ENCODE measurements at places on chromosomes 3 and 15.

GRCh38 chr3:140178482-140178881, 243.5 kb downstream of the CLSTN2 start:
- no peak for DNase-seq

- DNase-seq, result no peak
These were observed 19.6 kb downstream of the FBLN2 start for GRCh38 chr3:13568515-13569028.

GRCh38 chr3:4758249-4758860, 220.9 kb upstream of the BHLHE40 start:
- DNase-seq, result no peak

DNA sequence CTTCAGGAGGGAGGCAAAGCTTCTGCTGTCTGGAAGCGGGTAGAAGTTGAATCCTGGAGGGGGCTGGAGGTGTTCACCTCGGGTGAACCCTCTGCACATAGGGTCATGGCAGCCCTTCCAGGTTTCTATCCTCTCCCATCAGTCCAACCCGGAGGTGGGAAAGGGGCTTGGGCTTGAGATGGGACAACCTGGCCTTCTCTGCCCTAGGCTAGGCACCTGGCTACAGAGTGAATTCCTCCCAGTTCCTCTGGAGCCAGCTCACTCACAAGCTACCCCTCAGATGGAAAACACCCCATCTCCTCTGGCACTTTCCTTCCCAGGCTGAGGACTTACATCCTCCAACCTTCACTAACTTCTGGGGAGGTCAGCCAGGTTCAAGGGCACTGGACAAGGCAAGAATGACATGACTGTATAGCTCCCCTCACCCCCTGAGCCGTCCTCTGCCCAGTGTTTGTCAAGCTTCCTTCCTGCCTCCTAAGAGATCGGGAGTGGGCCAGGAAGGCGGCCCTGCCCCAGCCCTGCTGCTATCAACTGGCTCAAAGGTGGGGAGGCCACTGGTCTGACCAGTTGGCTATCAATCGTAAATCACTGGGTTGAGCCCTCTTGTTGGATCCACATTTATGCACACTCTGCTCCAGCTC, 45.8 kb downstream of the KLF15 start:
- no peak for DNase-seq

DNA sequence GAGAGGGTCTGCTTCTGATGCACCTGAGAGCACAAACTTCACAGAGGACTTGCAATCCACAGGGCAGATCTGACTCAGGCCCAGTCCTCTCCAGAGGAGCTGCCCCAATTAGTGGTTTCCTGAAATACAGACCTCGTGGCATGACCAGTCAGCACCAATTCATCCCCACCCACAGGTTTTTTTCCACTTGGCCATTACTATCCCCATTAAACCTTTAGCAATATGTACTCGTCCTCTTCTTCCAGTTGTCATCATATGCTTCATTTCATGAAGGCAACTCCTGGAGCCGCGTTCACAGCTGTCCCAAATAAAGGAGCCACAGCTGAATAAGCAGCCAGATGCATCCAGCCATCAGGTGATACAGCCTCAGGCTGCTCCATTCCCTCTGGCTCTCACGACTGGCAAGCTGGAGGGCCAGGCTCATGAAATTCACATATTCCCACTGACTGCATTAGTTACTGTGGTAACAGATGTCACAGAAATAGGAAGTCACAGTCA, 163.1 kb downstream of the FMN1 start:
- no peak for DNase-seq

- peak; percentile 70 for DNase-seq
These were observed 124.5 kb downstream of the TLE3 start for GRCh38 chr15:69973102-69973714.

DNA sequence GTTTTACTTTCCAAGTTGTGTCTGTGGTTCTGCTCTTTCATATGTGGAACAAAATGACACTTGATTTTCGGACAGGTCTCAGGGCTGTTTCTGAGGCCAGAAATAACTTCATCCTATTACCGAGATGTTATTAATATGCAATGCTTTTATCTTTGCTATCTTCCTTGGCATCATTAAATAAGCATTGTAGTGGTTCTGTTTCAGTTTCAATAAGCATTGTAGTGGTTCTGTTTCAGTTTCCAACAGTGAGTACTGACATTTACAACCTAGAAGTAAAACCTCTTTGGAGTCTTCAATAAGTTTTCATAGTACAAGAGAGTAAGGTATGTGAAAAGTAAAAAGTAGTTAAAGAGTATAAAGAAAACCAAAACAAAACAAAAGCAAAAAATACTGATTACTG, 746.2 kb downstream of the GRM7 start:
- DNase-seq, result no peak

DNA sequence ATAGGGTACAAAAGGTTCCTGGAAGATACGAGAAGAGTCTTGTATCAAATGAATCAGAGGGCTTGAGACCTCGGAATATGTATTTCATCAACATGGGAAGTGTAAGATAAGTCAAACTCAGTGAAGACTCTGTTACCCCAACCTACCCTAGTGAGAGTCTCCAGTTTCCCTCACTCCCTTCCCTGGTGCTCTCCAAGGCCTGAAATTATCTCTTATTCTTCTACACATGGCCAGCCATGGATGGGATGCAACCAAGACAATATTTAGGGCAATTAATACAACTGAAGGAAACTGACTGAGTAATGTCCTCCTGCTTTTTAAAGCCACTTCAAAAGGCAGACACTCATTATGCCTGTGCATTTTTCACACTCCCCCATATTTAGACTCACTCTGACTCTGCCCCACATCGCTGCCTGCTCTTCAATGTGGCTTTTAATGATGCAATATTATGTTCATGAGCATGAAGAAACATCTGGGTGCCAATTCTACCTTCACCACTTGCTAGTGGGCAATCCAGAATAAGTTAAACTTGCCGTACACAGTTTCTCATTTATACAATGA, 137.1 kb upstream of the THBS1 start:
- no peak for DNase-seq

GRCh38 chr3:193593668-193594030, 641 bp downstream of the OPA1 start:
- DNase-seq, result no peak

- DNase-seq, result no peak
These were observed 26.6 kb downstream of the SUCNR1 start for GRCh38 chr3:151899996-151900395.

GRCh38 chr3:12708584-12709192, 44.8 kb upstream of the RAF1 start:
- peak; percentile 96 for DNase-seq

DNA sequence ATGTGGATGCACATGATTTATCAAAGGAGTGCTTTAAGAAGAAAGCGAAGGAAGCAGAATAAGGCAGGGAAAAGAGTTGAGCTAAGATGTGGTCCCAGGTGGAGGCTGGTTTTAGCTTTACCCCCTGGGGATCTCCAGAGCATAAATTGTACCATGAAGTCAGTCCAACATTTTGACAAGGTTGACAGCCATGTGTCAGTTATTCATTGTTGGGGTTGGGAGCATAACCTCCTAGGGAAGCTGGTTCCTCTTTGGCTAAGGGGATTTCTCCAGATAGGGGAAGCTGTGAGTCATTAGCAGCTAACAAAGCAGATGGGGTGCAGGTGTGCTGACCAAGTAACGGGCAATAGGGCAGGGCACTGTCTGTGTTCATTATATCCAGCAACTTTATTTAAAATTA, 123.7 kb upstream of the IGSF10 start:
- DNase-seq, result peak; percentile 17

GRCh38 chr3:158718490-158719170, 13.6 kb downstream of the RARRES1 start:
- DNase-seq, result peak; percentile 98

DNA sequence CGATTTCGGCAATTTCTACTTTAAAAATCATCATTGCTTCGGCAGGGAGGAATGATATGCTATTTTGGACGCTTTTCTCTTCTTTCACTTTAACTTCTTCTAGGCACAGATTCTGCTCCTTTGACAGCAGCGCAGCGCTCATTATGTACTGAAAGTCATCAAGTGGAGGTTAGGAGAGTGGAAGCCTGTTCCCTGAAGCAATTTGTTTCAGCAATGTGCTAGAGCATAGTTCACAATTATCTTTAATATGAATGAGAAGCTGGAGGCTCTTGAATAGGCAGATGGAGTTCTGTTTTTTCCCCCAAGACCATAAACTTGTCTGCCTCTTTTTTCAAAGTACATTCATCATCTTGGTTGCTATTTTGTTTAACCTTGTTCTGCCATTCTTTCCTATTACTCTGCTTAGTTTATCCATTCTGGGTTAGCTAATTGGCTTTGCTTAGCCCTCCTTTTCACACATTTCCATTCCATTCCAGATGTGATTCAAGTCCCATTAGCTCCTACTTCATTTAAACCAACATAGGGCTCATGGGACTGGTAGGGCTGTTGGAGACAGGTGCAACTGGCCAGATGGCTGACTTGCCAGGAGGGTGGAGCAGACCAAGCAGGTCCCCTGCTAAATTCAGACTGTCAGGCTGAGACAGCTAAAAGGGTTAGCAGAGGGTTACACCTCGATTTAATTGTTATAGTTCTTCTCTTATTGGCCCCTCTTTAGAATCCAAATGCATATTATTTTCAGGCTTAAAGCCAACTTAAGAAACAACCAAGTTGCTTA, 534.7 kb upstream of the CBLB start:
- DNase-seq, result no peak

- no peak for DNase-seq
These were observed 80.0 kb downstream of the USP13 start for GRCh38 chr3:179732661-179733348.

- DNase-seq, result no peak
These were observed 35.6 kb downstream of the MAP1A start for GRCh38 chr15:43552986-43553385.

DNA sequence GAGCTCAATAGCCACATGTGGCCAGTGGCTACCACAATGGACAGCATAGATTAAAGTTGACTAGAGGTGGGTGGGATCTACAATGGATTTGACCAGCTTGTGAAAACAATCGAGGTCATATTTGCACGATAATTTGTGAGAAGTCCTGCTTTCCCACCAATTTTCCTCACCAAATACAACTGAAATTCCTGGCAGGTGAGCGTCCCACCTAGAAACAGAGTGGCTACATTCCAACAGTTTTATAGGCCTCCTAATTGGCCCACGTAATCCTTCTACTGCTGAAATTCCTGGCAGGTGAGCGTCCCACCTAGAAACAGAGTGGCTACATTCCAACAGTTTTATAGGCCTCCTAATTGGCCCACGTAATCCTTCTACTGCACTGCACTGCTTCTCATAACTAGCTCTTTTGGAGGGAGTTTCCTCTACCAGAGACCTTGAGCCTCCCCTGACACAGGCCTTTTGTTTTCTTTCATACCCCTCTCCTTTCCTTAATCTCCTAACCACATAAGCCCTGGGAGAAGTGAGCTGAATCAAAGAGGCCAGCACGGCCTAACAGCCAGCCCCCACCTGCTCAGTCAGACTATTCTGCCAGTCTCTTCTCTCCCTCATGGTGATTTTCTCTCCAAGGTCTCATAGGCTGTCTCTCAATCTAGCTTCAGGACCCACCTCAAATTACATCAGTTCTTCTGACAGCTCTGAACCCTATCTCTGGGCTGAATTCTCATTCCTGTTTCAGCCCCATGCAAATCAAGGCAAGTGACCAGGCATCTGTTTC, 80.2 kb downstream of the BFSP2 start:
- peak; percentile 40 for DNase-seq

DNA sequence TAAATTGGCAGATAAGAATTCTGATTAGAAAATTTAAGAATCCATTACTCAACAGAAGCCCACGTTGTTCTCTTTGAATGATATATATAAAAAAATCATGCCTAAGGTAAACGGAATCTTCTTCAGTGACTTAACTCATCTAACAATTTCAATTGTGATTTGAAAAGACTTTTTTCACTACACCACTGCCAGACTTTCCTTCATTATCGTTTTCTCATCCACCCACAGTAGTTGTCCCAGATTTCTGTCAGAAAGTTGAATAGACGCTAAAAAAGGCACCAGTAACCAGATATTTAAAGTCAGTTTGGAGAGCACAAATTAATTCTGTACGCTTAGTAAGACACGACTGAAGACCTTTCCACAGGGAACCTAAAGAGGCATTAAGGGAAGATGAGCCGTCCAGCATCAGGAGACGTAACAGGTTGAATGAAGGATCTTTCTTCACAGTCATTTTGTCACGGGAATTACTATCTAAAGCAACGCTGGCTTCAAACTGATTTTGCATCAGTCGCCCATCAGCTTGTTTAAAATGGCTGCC, 1.3 kb downstream of the HIGD1A start:
- no peak for DNase-seq

DNA sequence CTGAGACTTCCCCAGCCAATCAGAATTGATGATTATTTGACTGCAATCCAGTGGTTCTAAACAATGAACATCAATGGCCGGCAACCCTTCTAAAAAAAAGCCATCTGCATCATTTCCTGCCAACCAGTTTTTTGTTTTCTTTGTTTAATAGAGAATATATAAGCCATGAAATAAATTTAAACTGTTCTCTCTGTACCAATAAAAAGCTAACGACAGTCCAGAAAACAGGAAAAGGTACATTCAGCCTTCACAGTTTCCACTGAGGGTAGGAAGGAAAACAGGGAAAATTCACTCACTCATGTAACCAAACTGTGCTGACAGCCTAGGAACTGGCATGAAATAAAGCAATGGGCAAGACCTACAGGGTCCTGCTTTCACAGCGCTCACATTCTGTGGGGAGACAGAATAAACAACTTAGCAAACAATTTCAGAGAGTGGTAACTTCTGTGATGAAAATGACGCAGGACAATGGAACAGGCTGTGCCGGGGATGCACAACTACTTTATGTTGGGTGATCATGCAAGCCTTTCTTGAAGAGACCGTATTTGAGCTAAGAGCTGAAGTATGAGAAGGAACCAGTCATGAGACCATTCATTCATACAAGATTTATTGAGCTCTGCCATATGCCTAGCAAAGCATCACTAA, 630.1 kb downstream of the MAGI1 start:
- DNase-seq, result no peak

DNA sequence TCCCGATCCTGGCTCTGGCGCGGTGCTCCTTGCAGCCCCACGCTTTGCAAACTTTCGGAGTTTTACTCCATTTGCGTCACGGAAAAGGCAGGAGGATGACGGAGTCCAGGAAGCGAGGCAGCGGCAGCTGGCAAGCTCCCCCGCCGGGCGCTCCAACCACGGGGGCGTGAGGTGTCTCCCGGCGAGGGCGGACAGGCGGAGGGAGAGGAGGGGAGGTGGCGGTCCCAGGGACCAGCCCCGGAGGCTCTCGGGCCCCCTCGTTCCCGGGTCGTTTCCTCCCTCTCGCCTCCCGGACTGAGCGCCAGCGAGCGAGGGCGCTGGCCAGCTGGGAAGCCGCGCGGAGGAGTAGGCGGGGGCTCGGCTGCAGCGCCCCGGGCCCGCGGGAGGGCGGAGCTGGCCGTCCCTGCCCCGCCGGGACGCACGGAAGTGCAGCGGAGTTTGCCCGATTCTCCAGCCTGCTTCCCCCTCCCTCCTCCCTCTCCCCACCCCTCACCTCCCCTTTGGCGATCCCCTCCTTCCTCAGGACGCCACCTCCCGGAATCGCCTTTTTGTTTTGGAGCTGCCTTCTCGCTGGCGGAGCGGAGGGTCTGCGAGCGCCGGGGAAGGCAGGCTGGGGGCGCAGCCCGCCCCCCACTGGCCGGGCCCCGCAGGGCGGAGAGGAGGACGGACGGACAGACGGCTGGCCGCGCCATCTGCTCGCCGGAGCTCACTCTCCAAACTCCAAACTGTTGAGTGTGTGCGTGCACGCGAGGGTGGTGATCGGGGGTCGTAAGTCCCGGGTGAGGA, at the start of gene SNX33:
Gene SNX33 (plus strand): TSS at position 543 of the 786 bp plus-strand sequence. CDS start 1,191 bp downstream, outside the sequence.
- DNase-seq, result peak; percentile 93

Data from NCI-H226 (cell line).